ENCODE measurements at places on chromosomes 16 and 17.

- DNase-seq, result no peak
Measured at GRCh38 chr17:49277638-49278037, 47.1 kb upstream of the PHOSPHO1 start.

GRCh38 chr17:81334987-81335772, 40.1 kb upstream of the SLC38A10 start:
- DNase-seq, result no peak

DNA sequence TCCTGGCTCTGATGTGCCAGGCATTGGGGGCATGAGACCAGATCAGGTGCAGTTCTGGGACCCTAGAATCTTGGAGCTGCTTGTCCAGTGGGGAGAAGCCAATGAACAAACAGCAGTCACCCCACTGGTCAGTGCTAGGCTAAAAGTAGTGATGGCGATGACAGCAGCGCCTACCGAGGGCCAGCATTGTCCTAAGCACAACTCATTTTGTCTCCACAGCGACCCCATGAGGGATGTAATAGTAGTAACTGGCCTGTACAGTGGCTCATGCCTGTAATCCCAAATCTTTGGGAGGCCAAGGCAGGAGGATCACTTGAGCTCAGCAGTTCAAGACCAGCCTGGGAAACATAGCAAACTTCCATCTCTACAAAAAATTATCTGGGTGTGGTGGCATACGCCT, 6.2 kb downstream of the SMCR8 start:
- no peak for DNase-seq

GRCh38 chr17:81120695-81121621, 44.3 kb upstream of the PVALEF start:
- no peak for DNase-seq

DNA sequence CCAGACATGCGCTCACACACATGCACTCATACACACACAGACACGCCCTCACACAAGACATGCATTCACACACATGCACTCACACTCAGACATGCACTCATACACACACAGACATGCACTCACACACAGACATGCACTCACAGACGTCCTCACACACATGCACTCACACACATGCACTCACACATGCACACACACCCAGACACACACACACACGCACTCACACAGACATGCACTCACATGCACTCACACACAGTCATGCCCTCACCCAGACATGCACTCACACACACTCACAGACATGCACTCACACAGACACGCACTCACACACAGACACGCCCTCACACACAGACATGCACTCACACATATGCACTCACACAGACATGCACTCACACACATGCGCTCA, 2.1 kb upstream of the ZNF469 start:
- DNase-seq, result no peak

GRCh38 chr17:44374306-44375195, 10.9 kb upstream of the FAM171A2 start:
- no peak for DNase-seq

DNA sequence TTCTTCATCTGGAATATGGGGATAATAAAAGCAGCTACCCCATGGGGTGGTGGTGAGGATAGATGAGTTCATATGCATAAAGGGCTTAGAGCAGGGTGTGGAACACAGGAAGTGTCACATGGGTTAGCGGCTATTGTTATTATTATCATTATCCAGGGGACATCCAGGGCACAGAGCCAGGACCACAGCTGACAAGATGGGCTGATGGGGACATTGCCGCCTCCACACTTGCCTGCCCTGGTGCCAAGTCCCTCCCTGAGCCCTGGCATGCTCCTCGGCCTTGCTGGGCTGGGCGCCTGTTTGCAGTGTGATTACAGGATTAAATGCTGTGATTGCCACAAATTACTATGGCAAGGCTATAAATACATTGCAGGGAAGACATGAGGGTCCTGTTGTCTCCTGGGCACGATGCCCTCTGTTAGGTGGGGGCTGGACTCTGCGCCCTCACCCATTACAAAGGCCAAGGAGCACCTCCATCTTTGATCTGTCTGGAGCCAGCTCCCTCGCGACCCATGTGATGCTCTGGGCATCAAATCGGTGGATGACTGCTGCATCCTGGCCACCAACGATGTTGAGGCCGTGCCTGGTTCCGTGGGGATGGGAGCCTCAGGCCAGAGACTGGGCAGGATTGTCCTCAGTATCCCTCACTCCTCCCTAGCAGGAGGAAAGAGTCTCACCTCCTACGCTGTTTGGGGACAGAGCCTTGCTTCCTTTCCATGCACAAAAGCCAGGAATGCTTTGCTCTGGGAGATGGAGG, 43.2 kb downstream of the PIMREG start:
- DNase-seq, result no peak

GRCh38 chr17:21376081-21376758, at the start of gene KCNJ12:
Gene KCNJ12, plus strand, starts transcription at chr17:21376357. Its CDS starts 38,986 bp downstream, at chr17:21415343.
- no peak for DNase-seq

All from stimulated activated CD4-positive, alpha-beta T cell treated with anti-CD3 and anti-CD28 coated beads, Interleukin-12 subunit alpha, Interleukin-12 subunit beta, amount 100 ng/mL, for 4 hours (primary cell).